ENCODE measurements at places on chromosomes 16 and 17. TPM values are rescaled to one million over a fixed set of nuclear protein-coding genes. Genes with fewer than 3 reads are reported as not detected.

Gene KRT33A
- not detected for total RNA-seq

Gene NLRC5
- 74.3 TPM for total RNA-seq

Gene UMOD
- not detected for total RNA-seq

Gene SPN
- total RNA-seq: 3.0 TPM

Gene KCNJ12
- total RNA-seq: 1.7 TPM

Gene FZD2
- total RNA-seq: 0.54 TPM

Gene OR1F1
- not detected for total RNA-seq

Gene EME1
- total RNA-seq: 2.7 TPM

Gene C17orf78
- 48.3 TPM for total RNA-seq

Gene TNFSF13
- 54.4 TPM for total RNA-seq

Gene TEX19
- total RNA-seq: not detected

Gene IQCK
- 11.6 TPM for total RNA-seq

GRCh38 chr17:58956997-58957724 is 149.5 kb downstream of the TRIM37 start:
- no peak for DNase-seq

DNA sequence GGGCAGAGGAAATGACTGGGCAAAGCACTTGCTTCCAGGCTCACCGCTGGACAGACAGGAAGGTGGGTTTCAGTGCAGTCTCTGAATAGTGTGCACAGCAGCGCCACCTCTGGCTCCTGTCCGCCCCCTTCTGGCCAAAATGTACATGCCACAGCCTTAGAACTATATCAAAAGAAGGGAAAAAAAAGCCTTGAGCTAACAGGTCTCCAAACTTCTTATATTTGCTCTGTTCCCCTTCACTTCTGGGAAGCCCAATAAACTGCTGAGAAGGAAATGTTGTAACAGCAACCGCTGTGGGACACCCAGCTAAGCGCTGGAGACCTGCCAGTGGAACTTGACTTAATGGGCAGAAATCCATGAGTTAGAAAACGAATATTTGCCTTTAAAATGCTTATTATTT is 17.5 kb downstream of the COG7 start:
- peak; percentile 65 for DNase-seq

- no peak for DNase-seq
Observed at GRCh38 chr17:76917829-76918228, 49.6 kb downstream of the MGAT5B start.

GRCh38 chr16:26521626-26522025 is 545.1 kb upstream of the C16orf82 start:
- DNase-seq: no peak

DNA sequence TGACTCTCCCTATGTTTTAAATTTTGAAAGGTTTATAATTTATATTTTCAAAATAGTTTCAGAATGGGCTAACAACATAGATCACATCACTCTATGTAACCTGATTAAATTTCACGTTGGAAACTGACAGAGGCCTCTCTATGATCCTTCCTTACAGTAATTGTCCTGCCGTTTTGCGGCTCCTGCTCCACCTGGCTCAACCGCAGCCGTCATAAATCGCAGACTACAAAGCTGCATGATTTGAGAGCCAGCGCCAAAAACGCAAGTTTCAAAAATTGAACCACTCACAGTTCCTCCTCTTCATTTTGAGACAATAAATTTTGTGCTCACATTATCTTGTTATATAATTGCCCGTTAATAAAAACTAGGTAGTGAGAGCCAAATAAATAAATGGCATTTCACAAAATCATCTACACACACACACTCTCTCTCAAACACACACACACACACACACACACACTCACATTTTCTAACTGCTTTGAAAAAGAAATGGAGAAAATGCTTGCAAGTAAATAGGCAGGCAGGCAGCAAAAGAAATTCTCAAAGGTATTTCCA is 263.1 kb upstream of the PSMD7 start:
- DNase-seq: no peak

- DNase-seq: peak; percentile 38
Observed at GRCh38 chr16:4693956-4694641, 737 bp downstream of the NUDT16L1 start.

DNA sequence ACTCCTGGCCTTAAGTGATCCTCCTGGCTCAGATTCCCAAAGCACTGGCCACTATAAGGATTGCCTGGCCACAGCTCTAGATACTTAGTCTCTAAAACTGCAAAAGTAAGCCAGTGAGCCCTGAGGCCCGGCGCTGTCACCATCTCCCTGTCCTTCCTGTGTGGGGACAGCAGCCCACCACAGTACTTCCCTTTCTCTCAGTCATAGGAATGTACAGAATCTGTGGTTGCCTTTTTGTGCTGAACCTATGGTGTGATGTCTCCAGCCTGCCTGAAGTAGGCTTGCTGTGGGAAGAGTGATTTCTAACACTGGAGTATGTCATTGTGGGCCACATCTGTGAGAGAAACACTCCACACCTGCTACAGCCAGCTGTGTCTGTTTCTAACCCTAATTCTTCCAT is 24.7 kb downstream of the NTAN1 start:
- DNase-seq: peak; percentile 49

GRCh38 chr16:66306366-66307150 is 59.9 kb upstream of the CDH5 start:
- no peak for DNase-seq

GRCh38 chr17:7837408-7838088 is 3.5 kb downstream of the KDM6B start:
- no peak for DNase-seq

DNA sequence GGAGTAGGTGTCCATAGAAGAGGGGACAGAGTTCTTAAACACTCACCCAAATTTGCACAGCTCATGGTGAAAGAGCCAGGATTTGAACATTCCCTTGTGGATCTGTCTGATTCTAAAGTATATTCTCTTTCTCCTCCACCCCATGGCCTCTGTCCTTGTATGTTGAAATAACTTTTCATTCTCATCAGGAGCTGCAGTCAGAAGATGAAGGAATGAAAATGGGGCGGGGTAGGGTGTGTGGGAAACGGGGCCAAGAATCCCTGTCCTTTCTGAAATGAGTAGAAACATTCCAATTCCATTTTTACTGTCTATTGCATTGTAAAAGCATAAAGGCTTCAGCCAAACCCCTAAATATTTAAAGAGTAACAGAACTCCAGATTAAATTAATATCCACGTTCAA is 42.8 kb downstream of the NOG start:
- no peak for DNase-seq

DNA sequence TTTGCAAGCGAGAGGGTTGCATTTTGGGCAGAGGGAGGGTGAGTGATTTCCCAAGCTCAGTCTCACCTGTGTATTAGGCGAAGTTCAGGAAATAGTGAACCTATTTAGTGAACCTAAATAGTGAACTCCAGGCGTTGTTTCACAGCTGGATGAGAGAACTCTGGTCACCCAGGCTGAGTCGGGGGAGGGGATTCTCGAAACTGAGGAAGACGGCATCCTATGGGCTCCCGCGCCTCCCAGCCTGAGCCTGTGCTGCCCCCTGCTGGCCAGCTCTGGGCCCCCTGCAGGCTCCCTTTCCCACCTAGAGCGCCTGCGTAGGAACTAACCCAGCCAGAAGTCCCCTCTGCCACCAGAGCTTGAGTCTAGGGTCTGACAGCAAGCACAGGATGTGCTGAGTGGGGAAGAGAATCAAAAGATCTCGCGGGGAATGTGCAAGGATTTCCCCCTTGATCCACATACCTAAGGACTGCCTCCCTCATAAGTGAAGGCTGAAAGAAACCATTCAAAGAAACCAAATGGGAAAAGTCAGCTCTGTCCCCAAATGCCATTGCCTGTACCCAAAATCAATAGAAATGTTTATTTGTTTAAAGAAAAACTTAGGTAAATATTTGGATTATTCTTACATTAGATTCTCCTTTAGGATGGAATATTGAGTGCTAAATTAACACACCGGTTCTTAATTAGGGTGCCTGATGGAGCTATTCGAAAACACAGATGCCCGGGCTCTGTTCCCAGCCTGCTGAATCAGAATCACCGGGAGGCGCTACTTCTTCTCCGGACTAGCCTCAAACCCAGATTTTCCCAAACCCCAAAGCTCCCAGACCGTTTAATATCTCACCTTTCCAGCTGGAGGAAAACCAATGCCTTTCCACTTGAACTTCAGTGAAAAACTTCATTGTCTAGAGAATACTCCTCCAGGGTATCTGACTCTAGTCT is 14.8 kb upstream of the MARVELD3 start:
- peak; percentile 91 for DNase-seq

GRCh38 chr17:79777894-79778503 is at the start of gene CBX2:
TSS of gene CBX2 (plus strand) at chr17:79778148. CDS start at chr17:79778236, 88 bp downstream.
- peak; percentile 87 for DNase-seq

GRCh38 chr16:1347286-1347855 is 4.3 kb downstream of the TSR3 start:
- DNase-seq: no peak

DNA sequence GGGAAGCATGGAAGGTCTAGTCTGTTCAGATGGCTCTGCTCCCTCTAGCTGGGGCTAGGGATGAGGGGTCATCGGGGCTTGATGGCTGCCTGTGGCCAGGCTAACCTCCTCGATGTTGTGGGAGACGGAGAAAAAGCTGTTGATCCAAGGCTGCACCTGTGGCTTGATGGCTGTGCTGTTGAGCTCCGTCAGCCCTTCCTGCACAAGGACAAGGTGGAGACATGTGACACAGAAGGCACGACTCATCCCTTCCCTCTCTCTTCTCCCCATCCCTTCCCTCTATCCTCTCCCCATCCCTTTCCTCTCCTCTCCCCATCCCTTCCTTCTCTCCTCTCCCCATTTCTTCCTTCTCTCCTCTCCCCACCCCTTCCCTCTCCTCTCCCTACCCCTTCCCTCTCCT is 28.2 kb downstream of the FCSK start:
- DNase-seq: no peak

DNA sequence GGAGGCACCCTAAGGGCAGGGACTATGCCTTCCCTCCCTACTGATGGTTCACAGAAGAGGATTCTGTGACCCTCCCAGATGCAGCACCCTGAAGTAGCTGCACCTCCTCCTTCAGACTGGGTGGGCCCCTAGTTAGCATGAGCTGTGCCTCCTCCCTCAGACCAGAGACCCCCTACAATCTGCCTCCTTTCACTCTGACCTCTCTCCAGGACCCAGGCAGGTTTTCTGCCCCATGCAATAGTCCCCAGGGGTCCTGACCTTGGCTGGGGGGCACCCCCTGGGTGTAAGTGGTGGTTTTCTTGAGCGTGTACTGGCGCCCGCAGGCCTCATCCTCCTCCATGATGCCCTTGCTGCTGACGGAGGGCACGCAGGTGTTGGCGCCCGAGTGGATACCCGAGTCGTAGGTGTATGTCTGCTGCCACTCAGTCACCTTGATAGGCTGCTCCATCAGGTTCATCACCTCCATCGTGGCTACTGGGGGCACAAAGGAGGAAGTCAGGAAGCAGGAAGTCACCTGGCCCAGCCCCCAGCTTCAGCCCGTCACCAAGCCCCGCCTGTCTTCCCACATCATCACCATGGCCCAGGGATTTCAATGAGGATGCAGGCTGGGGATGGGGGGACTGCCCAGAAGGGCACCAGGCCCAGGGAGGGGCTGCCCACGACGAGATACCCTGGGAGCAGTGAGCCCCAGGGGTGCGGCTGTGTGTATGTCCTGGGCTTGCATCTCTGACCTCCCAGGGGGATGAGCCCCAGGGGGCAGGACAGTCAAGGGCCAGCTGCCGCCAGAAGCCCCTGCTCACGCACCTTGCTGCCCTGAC is 14.9 kb downstream of the JUP start:
- no peak for DNase-seq

GRCh38 chr17:77726549-77727006 is 231.9 kb upstream of the TNRC6C start:
- DNase-seq: no peak

GRCh38 chr17:5110816-5111215 is 862 bp downstream of the ZNF232 start:
- DNase-seq: no peak

- DNase-seq: no peak
Observed at GRCh38 chr17:45686250-45686649, 97.9 kb upstream of the CRHR1 start.

- no peak for DNase-seq
Observed at GRCh38 chr16:55955424-55955823, 80.3 kb upstream of the CES5A start.

DNA sequence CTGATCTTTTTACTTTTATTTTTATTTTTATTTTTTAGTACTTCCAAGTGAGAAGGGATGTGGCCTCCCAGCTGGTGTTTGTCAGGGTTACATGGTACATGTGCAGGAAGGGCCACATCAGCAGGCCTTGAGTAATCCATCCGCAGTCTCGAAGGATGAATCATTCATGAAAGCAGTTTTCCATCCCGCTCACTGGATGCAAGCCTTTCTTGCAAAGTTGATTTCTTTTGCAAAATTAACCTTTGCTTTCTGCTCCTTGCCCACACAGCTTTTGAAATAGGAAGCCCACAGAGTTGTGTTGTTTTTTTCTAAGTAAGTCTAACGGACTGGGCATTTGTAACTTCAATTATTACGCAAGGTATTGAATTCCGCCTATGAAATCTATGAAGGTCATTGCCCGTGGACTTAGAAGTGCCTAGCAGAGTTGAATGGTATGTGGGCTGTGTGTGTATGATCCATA is 157.4 kb downstream of the PRKCA start:
- DNase-seq: peak; percentile 68

- DNase-seq: no peak
Observed at GRCh38 chr17:43728081-43728480, 30.5 kb downstream of the SOST start.

- DNase-seq: no peak
Observed at GRCh38 chr17:79473111-79473875, 137.6 kb downstream of the RBFOX3 start.

DNA sequence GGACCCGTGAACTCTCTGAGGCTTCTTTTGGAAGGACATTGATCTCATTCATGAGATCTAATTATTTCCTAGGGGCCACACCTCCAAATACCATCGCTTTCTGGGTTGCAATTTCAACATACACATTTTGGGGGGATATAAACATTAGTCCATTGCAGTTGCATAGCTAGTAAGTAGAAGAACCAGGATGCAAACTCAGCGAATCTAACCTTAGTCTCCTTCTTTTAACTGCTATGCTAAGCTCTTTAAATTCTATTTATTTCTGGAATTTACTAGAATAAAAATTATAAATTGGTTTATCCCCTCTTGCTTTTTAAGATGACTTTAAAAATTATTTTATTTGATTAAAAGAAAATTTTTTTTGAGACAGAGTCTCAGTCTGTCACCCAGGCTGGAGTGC is 232.5 kb upstream of the EEF2KMT start:
- DNase-seq: no peak

DNA sequence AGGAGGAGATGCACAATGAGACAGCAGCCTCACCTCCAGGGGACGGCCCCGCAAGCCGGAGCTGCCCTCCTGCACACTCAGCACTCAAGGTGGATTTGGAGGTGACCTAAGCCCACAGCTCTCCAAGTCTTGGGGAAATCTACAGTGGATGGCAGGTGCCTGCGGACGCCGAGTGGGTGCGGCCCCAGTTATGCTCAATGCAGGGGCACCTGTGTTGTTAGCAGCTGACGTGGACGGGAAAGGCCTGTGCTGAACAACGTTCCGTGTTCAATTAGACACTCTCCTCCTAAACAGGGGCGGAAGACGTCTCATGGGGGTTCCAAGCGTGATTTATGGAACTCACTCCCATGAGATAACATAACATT is 22.0 kb upstream of the METRNL start:
- no peak for DNase-seq

All from Peyer's patch (tissue), 4 donors.